Amniotic stem cell (primary cell): ENCODE measurements at places on chromosomes 6 and 20.

GRCh38 chr20:53387983-53388675 is 205.5 kb downstream of the ZNF217 start:
- DNase-seq, result no peak

- no peak for DNase-seq
Observed at GRCh38 chr6:30323806-30324205, 2.9 kb upstream of the TRIM39 start.

DNA sequence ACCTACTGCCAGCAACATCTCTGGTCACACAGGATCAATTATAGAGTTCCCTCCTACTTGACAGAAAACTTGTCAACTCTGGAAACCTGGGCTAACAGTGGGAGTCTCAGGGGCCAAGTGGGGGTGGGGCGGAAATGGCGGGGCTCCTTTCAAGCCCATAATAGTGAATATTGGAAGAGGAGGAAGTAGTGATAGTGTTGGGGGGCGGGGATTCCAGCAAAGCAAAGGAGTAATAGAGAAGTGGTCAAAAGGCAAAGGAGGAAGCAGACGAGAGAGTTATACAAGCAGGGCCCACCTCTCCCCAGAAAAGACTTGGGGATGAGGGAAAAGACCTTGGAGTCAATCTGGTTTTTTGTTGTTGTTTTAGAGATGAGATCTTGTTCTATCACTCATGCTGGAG is 2.1 kb downstream of the DEF6 start:
- DNase-seq, result no peak

DNA sequence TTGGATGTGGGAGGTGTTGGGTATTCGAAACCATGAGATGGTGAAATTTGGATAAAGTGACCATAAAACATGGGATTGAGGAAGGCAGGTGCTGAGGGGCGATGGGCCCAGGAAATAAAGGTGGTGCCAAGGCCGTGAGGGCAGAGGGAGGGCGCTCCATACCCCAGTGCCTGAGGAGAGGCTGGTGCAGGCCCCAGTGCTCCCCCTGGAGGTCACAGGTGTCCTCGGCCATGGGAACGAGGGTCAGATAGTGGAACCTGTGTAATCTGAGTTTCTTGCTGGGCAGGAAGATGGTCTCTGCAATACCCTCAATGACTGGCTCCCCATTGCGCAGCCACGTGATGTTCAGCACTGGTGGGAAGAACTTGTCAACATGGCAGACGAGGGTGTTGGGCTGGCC is 16.2 kb downstream of the HLA-DPB1 start:
- DNase-seq, result no peak

DNA sequence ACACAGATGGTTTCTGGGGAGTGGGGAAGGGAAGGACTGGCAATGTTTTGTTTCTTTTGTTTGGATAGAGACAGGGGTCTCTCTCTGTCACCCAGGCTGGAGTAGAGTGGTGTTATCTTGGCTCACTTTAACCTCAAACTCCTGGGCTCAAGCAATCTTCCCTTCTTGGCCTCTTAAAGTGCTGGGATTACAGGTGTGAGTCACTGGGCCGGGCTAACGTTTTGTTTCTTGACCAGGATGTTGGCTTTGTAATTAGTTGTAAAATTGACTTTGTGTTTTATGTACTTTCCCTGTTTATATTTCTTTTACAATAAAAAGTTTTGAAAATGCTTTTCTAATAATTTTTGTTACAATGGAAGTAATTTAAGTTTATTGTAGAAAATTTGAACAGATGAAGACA is 10.9 kb downstream of the SPATS1 start:
- DNase-seq, result no peak

GRCh38 chr6:158552796-158553138 is 7.1 kb upstream of the TMEM181 start:
- DNase-seq, result no peak

- DNase-seq, result no peak
Observed at GRCh38 chr6:119501798-119502483, 152.4 kb upstream of the MAN1A1 start.

DNA sequence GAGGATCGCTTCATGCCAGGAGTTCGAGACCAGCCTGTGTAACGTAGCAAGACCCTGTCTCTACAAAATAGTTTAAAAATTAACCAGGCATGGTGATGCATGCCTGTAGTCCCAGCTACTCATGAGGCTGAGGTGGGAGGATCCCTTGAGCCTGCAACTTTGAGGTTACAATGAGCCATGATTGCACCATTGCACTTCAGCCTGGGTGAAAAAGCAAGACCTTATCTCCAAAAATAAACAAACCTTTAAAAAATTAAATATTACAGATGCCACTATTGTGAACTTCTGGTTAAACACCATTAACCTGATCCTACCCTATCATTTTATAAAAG is 116.8 kb downstream of the ARHGAP18 start:
- no peak for DNase-seq
